ENCODE measurements at places on chromosomes 5 and 9.
A peak's percentile ranks its signal among the peaks of the same experiment; 100 is the strongest.

- DNase-seq, result no peak
These were observed 91.5 kb downstream of the CDH6 start for GRCh38 chr5:31285025-31285424.

- no peak for DNase-seq
These were observed 5.0 kb downstream of the TTC16 start for GRCh38 chr9:127720865-127721227.

- DNase-seq, result no peak
These were observed 50.7 kb downstream of the PIP5K1B start for GRCh38 chr9:68755752-68756151.

DNA sequence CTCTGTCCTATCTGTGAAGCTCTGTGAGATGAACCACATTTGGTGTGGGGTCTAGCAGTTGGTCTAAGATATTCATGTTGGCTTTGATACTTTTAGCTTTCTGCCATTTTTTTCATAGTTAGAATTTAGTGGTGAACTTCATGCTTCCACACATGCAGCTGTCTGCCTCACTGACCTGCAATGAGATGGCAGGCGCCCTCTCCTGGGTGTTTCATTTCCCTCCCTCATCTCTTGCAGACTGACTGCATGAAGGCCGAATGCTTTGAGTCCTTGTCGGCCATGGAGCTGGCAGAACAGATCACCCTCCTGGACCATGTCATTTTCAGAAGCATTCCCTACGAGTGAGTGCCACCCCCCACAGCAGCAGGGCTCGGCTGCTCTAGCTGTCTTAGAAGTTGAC lies 26.1 kb upstream of the CKMT2 start:
- no peak for DNase-seq

GRCh38 chr9:91771864-91772263 lies 178.2 kb downstream of the ROR2 start:
- no peak for DNase-seq

GRCh38 chr5:11319836-11320580 lies 559.0 kb upstream of the DAP start:
- peak; percentile 41 for DNase-seq

DNA sequence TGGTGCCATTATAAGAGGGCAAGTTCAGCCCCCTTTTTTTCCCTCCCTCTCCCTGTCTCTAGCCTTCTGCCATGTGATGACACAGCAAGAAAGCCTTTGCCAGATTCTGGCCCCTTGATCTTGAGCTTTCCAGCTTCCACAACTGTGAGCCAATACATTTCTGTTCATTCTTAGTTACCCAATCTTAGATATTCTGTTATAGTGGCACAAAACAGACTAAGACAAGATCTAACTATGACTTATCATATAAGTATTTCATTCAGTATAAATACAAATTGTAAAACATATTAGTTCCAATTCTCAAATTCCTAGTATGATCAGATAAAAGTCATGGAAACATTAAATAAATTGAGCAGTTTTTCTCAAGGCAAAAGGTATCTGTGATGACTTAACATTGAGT lies 276.3 kb downstream of the COX7C start:
- DNase-seq, result no peak

DNA sequence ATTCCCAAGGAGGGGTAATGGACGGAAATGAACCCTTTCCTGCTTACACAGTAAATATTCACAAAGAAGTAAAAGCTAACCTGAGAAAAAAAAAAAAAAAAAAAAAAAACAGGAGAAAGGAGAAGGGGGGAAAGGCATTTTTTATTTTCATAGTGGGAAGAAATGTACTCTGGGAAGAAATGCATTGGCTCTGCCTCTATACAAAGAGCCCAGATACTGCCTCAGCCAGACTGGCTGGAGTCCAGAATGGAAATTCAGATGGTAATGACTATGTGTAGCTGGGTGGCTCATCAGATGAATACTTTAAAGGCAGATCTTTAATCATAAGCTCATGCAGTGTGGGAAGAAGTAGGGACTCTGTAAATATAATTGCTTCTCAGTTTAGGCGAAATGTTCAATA lies 124.9 kb upstream of the ZNF608 start:
- peak; percentile 81 for DNase-seq

DNA sequence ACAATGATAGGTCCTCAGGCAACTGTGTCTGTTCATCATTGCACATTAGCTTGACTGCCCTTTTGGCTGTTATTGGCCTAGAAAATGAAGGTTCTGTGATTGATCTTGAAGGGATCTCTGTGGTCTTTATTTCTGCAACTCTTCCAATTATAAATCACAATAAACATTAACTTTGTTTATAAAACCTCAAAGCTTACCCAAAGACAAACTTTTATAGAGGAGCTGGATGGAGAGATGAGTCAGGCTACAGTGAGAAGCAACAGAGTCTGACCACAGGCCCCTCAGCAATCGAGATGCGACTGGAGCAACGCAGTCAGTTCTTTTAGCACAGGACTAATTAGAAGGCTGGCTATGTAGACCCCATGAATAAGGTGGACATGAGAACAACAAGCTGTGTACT lies 5.3 kb downstream of the MACROH2A1 start:
- no peak for DNase-seq

- DNase-seq, result no peak
These were observed 12.0 kb upstream of the TGFBR1 start for GRCh38 chr9:99092643-99093491.

GRCh38 chr5:145960848-145961600 lies 24.6 kb downstream of the SH3RF2 start:
- no peak for DNase-seq

GRCh38 chr5:10518347-10518746 lies 45.5 kb upstream of the ANKRD33B start:
- DNase-seq, result no peak

DNA sequence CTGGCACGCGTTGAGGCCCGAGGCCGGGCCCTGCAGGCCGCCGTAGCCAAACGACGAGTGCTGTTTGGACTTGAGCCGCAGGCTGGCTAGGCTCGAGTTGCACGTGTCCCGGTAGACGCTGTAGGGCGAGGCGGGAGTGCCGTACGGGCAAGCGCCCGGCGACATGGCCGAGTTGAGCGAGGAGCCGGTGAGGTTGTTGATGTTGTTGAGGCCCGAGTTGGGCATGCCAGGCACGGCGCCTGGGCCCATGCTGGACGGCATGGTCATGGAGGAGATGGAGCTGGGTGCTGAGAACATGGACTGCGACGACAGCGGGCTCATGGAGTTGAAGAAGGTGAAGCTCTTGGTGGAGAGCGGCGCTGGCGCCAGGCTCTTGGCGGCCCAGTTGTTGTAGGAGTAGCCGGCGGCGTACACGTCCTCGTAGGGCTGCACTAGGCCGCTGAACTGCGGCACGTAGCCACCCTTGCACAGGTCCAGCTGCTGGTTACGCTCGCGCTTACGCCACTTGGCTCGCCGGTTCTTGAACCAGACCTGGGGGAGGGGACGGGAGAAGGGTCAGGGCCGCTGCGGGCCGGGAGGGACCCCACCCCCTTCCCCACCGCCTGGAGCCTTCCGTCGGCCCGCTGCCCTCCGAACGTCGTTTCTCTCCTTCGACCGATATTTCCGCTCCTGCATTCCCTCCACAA lies 5.1 kb downstream of the PITX1 start:
- DNase-seq, result peak; percentile 51

- peak; percentile 85 for DNase-seq
These were observed 95.5 kb downstream of the GHR start for GRCh38 chr5:42518595-42519221.

GRCh38 chr5:180305481-180305880 lies 13.6 kb upstream of the MAPK9 start:
- DNase-seq, result no peak

DNA sequence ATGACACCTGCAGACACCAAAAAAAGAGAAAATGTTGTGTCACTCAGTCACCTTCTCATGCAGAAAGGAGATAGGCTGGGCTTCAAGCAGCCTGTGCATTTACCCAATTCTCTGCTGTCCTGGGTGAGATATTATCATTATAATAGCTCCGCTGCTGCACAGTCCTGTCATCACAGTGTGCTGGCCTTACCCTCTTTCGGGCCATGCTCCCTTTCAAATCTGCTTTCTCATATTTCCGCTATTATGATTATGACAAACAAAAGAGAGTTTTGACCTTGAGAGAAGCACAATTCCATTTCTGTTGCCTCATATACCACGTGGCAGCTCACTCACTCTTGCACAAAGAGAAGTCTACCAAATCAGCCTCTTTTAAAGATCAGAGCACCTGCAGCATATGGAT lies 1350.1 kb upstream of the ACO1 start:
- no peak for DNase-seq

DNA sequence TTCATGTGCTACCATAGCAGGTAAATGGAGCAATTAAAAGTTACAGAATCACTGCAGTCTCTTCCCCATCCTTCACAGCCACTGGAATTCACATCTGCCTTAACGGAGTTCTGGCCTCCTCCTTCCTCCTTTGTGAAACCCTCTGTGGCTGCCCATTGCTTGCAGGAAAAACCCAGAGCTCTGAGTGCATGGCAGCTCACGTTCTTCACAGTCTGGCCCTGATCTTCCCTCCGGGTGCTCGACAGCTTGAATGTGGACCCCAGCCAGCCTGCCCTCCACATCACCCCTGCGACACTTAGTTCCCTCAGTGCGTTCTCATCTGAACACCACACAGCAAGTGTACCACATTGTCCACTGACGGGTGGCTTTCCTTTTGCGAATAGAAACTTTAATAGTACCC lies 63.2 kb upstream of the RUFY1 start:
- no peak for DNase-seq

GRCh38 chr5:176897263-176897662 lies 1.9 kb downstream of the HK3 start:
- DNase-seq, result no peak

GRCh38 chr5:42423285-42424165 lies at the start of gene GHR:
Gene GHR, plus strand, starts transcription at chr5:42423439. Its CDS starts 142,436 bp downstream, at chr5:42565875.
- DNase-seq, result peak; percentile 91

DNA sequence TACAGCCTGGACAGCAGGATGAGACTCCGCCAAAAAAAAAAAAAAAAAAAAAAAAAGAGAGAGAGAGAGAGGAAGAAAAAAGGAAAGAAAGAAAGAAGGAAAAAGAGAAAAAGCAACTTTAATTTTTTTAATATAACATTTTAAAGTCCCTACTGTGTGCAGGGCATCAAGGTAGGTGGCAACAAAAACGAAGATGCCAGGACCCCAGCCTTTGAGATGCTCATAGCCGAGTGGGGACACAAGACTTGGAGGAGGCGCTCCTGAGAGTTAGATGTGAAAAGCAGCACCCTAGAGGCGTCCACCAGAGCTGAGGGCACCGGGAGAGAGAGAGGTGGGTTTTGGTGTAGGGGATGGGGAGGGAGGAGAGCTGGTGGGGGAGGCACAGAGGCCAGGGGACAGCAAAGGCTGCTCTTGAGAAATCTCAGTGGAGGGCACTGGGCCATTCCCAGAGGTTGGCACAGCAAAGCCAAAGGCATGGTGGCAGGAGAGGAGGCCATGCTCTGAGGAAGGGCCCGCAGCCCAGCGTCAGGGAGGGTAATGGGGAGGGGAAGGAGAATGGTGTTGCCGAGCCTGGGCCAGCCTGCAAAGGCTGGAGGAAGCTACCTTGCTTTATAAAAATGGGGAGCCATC lies 135.6 kb downstream of the C9orf50 start:
- no peak for DNase-seq

- DNase-seq, result no peak
These were observed 191.2 kb downstream of the CDH9 start for GRCh38 chr5:26847041-26847736.

DNA sequence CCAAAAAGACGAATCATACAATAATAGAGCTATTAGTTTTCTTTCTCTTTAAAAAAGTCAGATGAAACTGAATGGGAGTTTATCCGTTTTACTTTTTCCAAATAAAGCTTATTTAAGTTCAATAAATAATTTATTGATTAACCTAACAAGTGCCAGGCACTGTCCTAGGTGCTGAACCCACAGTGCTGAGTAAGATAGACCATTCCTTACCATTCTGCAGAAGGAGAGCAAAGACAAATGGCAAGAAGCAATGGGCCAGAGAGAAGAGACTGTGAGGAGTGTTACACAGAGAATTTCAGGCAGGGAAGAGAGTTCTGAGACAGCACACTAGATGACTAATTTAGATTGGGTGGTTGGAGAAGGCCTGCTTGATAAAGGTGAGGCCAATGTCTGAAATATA lies 127.2 kb downstream of the AUH start:
- no peak for DNase-seq

DNA sequence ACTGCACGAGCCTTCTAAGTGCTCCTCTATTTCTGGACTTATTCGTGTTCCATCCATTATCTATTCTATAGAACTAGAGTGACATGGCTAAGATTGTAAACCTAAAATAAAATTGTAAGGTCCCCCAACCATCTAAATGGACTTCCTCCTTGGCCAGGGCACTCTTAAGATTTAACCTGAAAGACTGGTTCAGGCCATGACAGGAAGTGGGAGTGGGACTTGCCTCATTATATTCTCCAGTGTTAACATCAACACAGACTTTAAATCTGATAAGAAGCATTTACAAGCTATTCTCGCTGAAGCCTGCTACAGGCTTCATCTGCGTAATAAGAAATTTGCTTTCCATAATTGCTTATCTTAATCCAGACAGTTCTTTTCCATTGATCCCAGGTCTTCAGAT lies 117.0 kb downstream of the SSBP2 start:
- DNase-seq, result no peak

DNA sequence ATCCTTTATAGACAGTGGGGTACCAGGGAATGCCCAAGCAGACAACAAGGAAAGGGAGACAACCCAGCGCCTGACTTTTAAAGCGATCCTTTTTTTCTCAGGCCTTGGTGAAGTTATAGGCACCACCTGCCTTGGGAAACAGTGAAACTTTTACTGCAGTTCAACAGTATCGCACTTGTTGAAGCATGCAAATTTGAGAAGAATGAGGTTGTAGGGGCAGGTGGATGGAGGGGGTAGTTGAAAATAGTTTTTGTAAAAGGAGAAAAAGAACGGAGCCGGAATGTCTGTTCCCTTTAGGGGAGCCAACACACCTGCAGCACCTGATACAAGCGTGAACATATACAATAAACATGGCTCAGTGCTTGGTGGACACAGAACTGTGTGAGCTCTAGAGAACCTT lies 190.2 kb upstream of the NR3C1 start:
- DNase-seq, result no peak

- DNase-seq, result no peak
These were observed 241.7 kb upstream of the KCNN2 start for GRCh38 chr5:114120166-114120565.

- no peak for DNase-seq
These were observed 633.6 kb downstream of the BNC2 start for GRCh38 chr9:16236882-16237281.

GRCh38 chr5:51566953-51567352 lies 183.7 kb downstream of the ISL1 start:
- DNase-seq, result no peak

All from lung (tissue), 17 donors.